ENCODE measurements at places on chromosomes 2 and 18.

DNA sequence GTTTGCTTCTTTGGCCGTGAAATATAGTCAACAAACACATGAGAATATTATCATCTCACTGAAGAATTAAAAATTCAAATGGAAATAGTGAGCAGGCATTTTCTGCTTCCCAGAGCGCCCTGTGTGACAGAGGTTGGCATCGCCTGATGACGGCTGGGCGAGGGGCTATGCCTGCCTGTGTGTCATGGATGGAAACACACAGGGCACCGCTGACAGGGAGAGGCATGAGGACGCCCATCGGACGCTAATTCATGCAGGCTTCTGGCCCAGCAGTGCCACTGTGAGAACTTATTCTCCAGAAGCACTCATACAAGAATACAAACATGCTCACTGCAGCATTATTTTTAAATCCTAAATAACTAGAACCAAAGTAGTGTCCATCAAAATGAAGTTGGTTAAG, 61.4 kb upstream of the OTOS start:
- no peak overlapping the region for H3K27ac ChIP-seq
- peaks cover 37% of the 10 kb centered on the region for H3K27me3 ChIP-seq
- peaks cover 12% of the 10 kb centered on the region for H3K4me1 ChIP-seq
- no peak overlapping the region for H3K4me3 ChIP-seq
- no peak for DNase-seq

- H3K27ac ChIP-seq: no peak overlapping the region
- H3K4me1 ChIP-seq: no peaks in the 10 kb centered on the region
- no peaks in the 10 kb centered on the region for H3K36me3 ChIP-seq
- H3K27me3 ChIP-seq: peaks cover 2% of the 10 kb centered on the region
- no peak for DNase-seq
Measured at GRCh38 chr18:70374154-70374553, 85.3 kb downstream of the SOCS6 start.

GRCh38 chr18:59813942-59814341, 85.9 kb upstream of the PMAIP1 start:
- no peak overlapping the region for H3K4me3 ChIP-seq
- H3K27me3 ChIP-seq: peaks cover 17% of the 10 kb centered on the region
- no peaks in the 10 kb centered on the region for H3K36me3 ChIP-seq
- H3K27ac ChIP-seq: no peak overlapping the region

DNA sequence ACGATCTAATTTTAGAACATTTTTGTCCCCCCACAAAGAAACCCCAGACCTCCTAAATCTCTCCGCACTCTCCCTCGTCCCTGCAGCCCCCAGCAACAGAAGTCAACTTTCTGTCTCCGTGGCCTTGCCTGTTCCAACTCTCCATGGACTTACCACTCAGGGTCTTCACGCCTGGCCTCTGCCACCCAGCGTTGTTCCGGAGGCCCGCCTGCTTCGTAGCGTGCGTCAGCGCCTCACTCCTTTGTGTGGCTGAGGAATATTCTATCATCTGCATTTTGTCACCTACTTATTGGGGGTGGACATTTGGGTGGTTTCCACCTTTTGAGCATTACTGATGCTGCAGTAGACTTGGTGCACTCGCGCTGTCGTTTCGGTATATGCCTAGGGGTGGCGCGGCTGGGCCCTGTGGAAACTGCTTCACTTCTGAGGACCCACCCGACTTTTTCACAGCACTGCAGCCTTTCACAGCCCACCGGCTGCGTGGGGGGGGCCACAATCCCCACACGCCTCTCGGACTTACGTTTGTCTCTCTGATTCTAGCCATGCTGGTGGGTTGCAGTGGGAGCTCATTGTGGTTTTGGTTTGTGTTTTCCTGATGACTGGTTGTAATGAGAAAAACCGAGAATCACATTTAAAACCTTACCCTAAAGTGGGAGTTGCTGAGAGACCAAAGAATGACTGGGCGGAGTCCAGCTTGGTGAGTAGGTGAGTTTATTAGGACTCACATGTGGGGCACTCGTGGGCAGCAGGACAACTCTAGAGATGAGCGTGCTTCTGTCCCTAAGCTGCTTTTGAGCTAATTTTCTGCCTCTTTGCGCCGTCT, 1.4 kb upstream of the HSBP1L1 start:
- H3K36me3 ChIP-seq: no peaks in the 10 kb centered on the region
- H3K4me1 ChIP-seq: peaks cover 52% of the 10 kb centered on the region
- peaks cover 2% of the 10 kb centered on the region for H3K27me3 ChIP-seq
- peak; percentile 55 for DNase-seq

DNA sequence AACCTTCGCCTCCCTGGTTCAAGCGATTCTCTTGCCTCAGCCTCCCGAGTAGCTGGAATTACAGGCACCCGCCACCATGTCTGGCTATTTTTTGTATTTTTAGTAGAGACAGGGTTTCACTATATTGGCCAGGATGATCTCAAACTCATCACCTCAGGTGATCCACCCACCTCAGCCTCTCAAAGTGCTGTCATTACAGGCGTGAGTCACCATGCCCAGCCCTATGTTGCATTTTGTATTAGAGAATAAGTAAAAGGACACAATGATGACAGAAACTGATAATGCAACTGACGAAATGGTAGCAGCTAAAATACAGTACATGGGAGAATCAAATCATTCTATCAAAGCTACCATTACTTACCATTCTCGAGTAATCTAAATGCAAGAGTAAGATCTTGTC, 276.7 kb downstream of the DSEL start:
- DNase-seq: peak; percentile 6
- no peaks in the 10 kb centered on the region for H3K27me3 ChIP-seq
- no peaks in the 10 kb centered on the region for H3K36me3 ChIP-seq
- peaks cover 38% of the 10 kb centered on the region for H3K4me1 ChIP-seq

GRCh38 chr2:230960026-230960425, 35.0 kb upstream of the GPR55 start:
- no peak for DNase-seq
- H3K4me3 ChIP-seq: no peak overlapping the region
- no peak overlapping the region for H3K27ac ChIP-seq
- H3K36me3 ChIP-seq: no peaks in the 10 kb centered on the region

GRCh38 chr2:191869178-191869577, 22.3 kb upstream of the CAVIN2 start:
- no peaks in the 10 kb centered on the region for H3K36me3 ChIP-seq
- no peak overlapping the region for H3K27ac ChIP-seq
- no peaks in the 10 kb centered on the region for H3K27me3 ChIP-seq
- H3K4me3 ChIP-seq: no peak overlapping the region
- H3K4me1 ChIP-seq: no peaks in the 10 kb centered on the region

GRCh38 chr2:195498176-195498575, 158.8 kb upstream of the SLC39A10 start:
- no peaks in the 10 kb centered on the region for H3K36me3 ChIP-seq
- DNase-seq: peak; percentile 38
- H3K27ac ChIP-seq: peak overlapping the region; percentile 26

- peak; percentile 38 for DNase-seq
- H3K36me3 ChIP-seq: no peaks in the 10 kb centered on the region
- H3K27ac ChIP-seq: peak overlapping the region; percentile 92
- H3K4me1 ChIP-seq: peaks cover 13% of the 10 kb centered on the region
Measured at GRCh38 chr2:69741229-69741574, 732 bp upstream of the ANXA4 start.

- DNase-seq: no peak
- peak overlapping the region; percentile 77 for H3K4me3 ChIP-seq
- H3K36me3 ChIP-seq: peaks cover 21% of the 10 kb centered on the region
Measured at GRCh38 chr18:59360381-59360780, 1.3 kb upstream of the LMAN1 start.

GRCh38 chr2:101843471-101843870, 146.0 kb downstream of the MAP4K4 start:
- H3K4me1 ChIP-seq: peaks cover 11% of the 10 kb centered on the region
- peaks cover 42% of the 10 kb centered on the region for H3K36me3 ChIP-seq
- H3K4me3 ChIP-seq: no peak overlapping the region
- DNase-seq: no peak
- no peak overlapping the region for H3K27ac ChIP-seq

DNA sequence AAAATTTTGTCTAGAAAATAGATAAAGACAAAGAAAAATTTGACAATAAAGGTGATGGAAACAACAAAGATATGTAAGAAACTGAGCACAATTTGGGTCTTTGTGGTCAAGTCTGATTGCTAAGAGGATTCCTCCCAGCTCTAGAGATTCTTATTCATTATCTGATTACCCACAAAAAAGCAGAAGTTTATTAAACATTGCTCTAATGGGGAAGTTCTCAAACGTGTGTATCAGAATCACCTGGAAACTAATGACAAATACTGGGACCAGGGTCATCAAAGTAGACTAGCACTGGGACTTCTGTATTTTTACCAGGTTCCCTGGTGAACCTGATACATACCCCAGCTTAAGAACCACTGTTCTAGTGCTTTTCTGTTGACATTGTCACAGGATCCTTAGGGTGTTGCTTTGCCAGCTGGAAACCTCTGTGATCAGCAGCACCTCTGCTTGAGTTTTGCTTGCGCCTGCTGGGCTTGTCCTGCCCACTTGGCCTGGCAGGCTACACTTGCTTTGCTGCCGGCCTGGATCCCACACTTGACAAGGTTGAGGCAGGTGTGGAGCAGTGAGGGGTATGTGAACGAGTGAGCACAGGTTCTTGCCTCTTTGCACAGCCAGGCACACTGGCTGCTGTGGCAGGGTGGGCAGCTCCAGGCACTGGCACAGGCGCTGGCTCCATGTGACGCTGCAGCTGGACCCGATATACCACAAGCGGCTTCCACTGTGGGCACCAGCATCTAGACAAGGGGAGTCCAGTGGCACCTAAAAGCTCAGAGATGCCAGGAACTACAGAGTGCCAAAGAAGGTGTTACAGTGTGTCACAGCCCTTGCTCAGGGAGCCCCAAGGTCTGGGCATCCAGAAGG, 6.2 kb upstream of the GORASP2 start:
- H3K27ac ChIP-seq: no peak overlapping the region
- DNase-seq: no peak
- H3K36me3 ChIP-seq: peaks cover 5% of the 10 kb centered on the region
- H3K4me1 ChIP-seq: peaks cover 11% of the 10 kb centered on the region
- no peaks in the 10 kb centered on the region for H3K27me3 ChIP-seq
- H3K4me3 ChIP-seq: no peak overlapping the region

DNA sequence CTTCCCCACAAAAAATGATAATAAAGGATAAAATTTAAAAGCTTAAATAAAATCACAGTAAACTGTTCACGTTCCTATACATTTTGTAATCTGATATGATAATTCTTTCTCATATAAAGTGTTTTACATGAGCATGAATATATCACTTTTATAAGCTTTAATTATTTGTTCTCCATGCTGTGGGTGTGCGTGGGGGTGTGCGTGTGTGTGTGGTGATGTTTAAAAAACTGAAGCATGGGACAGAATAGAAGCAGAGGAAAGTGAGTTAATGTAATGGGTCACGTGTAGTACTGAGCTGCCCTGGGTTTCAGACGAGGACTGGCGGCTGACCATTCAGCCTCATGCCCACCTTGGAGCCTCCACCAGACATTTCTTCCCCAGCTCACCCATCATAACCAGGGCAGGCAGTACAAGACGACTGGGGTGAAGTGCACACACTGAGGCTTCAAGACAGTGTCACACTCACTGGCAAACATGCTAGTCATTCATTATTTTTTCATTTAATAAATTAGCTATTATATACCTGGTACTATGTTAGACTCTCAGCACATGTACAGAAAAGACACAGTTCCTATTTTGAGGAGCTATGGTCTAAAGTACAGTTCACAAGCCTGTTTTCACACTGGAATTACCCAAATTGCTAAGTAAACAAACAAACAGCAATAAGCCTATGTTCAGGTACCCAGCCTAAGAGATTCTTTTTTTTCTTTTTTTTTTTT, 97.2 kb upstream of the LPIN2 start:
- H3K4me1 ChIP-seq: no peaks in the 10 kb centered on the region
- no peaks in the 10 kb centered on the region for H3K36me3 ChIP-seq
- H3K27ac ChIP-seq: no peak overlapping the region
- H3K27me3 ChIP-seq: no peaks in the 10 kb centered on the region
- no peak overlapping the region for H3K4me3 ChIP-seq

DNA sequence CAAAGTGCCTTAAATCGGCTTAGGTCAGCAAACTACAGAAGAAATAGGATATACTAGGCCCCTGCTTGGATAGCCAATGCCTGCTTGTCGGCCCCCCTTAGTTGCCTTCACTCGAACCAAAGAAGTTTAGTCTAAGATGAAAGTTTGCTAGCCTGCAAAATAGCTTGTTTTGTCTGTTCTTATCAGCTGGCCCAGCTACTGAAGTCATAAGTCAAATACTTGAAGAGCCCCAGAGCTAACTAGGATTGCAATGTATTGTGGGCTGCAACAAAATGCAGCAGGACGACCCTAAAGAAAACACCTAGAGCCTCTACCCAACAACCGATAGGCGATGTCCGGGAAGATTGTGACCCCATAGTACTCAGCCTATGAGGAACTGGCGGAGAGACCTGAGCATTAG, 183.5 kb upstream of the HS6ST1 start:
- H3K27me3 ChIP-seq: no peaks in the 10 kb centered on the region
- no peak for DNase-seq
- no peak overlapping the region for H3K27ac ChIP-seq
- no peak overlapping the region for H3K4me3 ChIP-seq

GRCh38 chr2:101883860-101884259, 107.9 kb upstream of the IL1R2 start:
- DNase-seq: peak; percentile 28
- H3K4me1 ChIP-seq: peaks cover 12% of the 10 kb centered on the region
- H3K27me3 ChIP-seq: no peaks in the 10 kb centered on the region

- H3K4me3 ChIP-seq: no peak overlapping the region
- no peak overlapping the region for H3K27ac ChIP-seq
- H3K36me3 ChIP-seq: no peaks in the 10 kb centered on the region
- H3K4me1 ChIP-seq: no peaks in the 10 kb centered on the region
Measured at GRCh38 chr2:217836901-217837491, 165.8 kb downstream of the TNS1 start.

GRCh38 chr2:51528156-51528555, 496.2 kb upstream of the NRXN1 start:
- no peaks in the 10 kb centered on the region for H3K36me3 ChIP-seq
- H3K27me3 ChIP-seq: no peaks in the 10 kb centered on the region
- H3K4me3 ChIP-seq: no peak overlapping the region
- no peak overlapping the region for H3K27ac ChIP-seq
- H3K4me1 ChIP-seq: no peaks in the 10 kb centered on the region

GRCh38 chr2:154403242-154403790, 295.2 kb upstream of the KCNJ3 start:
- DNase-seq: no peak
- no peak overlapping the region for H3K27ac ChIP-seq
- no peaks in the 10 kb centered on the region for H3K4me1 ChIP-seq
- H3K36me3 ChIP-seq: no peaks in the 10 kb centered on the region
- H3K4me3 ChIP-seq: no peak overlapping the region

GRCh38 chr2:151097895-151098294, 163.8 kb downstream of the RBM43 start:
- no peaks in the 10 kb centered on the region for H3K36me3 ChIP-seq
- H3K27me3 ChIP-seq: peaks cover 7% of the 10 kb centered on the region
- no peak overlapping the region for H3K4me3 ChIP-seq
- no peaks in the 10 kb centered on the region for H3K4me1 ChIP-seq

- no peak overlapping the region for H3K4me3 ChIP-seq
- peaks cover 31% of the 10 kb centered on the region for H3K4me1 ChIP-seq
- H3K27ac ChIP-seq: peak overlapping the region; percentile 76
Measured at GRCh38 chr18:23238651-23239349, 103.5 kb downstream of the CABLES1 start.

- H3K27ac ChIP-seq: no peak overlapping the region
- H3K4me1 ChIP-seq: peaks cover 30% of the 10 kb centered on the region
- peaks cover 26% of the 10 kb centered on the region for H3K27me3 ChIP-seq
- DNase-seq: no peak
- H3K36me3 ChIP-seq: no peaks in the 10 kb centered on the region
Measured at GRCh38 chr18:58041633-58042032, 2.4 kb upstream of the NEDD4L start.

Data from activated naive CD8-positive, alpha-beta T cell treated with anti-CD3 and anti-CD28 coated beads, Interleukin-2, amount 50 U/mL, for 24 hours (primary cell).